ENCODE measurements at places on chromosomes 6 and 20.

- no peak for DNase-seq
Observed at GRCh38 chr6:44662461-44663121, 275.1 kb downstream of the CDC5L start.

GRCh38 chr6:166650824-166651807 is 24.1 kb upstream of the RPS6KA2 start:
- DNase-seq: no peak

GRCh38 chr20:20391115-20391514 is 23.2 kb downstream of the INSM1 start:
- DNase-seq: no peak

GRCh38 chr20:62737271-62737811 is 28.7 kb downstream of the NTSR1 start:
- no peak for DNase-seq

GRCh38 chr6:77879527-77879926 is 226.7 kb downstream of the MEI4 start:
- DNase-seq: no peak

All from bronchial epithelial cell (primary cell).